ENCODE measurements at places on chromosomes 4 and X. TPM values are rescaled to one million over a fixed set of nuclear protein-coding genes. Genes with fewer than 3 reads are reported as not detected.
A peak's percentile ranks its signal among the peaks of the same experiment; 100 is the strongest.

GRCh38 chr4:174437324-174437723, 85.0 kb downstream of the HPGD start:
- peak; percentile 86 for DNase-seq

- no peak for DNase-seq
These were observed 32.5 kb downstream of the HTRA3 start for GRCh38 chr4:8301851-8302730.

DNA sequence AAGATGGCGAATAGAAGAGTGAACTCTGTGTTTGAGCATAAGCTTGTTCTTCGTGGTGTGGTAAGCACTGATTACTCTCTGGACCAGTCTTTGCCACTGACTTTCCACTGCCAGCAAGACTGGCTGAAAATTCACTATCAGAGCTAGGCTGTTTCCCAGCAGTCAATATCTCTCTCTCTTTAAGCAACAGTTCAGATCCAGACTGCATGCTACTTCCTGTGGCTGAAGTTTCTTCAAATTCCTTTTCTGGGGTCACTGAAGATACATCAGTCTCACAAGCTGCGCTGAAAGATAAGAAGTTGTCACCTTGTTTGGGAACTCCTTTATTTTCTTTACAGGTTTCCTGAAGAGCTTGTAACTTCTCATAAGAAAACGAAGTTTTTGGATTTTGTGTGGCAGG, 54.0 kb upstream of the FAM120C start:
- no peak for DNase-seq

DNA sequence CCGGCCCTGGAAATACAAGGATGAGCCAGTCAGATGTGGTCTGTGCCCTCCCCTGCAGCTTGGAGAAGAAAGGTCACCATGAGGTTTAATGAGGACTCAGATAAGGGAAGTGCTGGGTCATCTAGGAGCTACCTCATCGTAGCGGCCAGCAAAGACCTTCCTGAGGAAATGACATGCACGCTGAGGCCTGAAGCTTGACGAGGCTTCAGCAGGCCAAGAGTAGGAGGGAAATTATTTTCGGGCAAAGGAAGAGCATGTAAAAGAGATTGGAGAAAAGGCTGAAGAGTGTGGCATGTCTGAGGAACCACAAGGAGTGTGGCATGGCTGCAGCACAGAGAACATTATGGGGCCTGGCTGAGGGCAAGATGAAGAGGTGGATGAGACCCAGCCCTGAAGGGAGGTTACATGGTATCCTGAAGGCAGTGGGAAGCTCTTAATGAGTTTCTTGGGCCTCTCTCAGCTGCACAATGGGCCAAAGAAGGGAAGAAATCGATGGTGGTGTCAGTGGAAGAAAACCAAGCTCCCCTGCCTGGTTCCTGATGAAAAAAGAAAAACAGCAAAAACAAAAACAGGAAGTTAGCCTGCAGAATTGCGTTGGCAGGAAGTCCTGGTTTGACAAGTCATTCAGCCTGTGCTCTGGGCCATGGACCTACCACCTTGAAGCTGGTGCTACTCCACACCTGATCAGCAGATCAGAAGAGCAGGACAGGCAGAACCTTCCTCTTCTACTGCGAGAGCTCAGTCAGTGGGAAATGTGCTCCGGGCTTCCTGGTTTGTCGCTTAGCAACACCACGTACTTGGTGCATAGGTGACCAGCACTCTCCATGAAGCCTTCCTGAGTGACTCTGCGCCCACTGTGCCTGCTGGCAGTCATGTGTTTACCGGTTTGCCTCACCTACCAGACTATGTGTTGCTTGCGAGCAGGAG, 134.5 kb upstream of the KLF3 start:
- no peak for DNase-seq

The MAGEA12 gene
- 15.5 TPM for total RNA-seq

The KLKB1 gene
- total RNA-seq: not detected
